ENCODE measurements at places on chromosomes 1 and 21. TPM values are rescaled to one million over a fixed set of nuclear protein-coding genes. Genes with fewer than 3 reads are reported as not detected.

The SAMSN1 gene
- total RNA-seq, result 0.58 TPM

The CFAP141 gene
- total RNA-seq, result not detected

The DDAH1 gene
- total RNA-seq, result 4.3 TPM

The A3GALT2 gene
- not detected for total RNA-seq

The OLIG2 gene
- 1.7 TPM for total RNA-seq

The RORC gene
- total RNA-seq, result 0.60 TPM

The RNU1-4 gene
- not detected for total RNA-seq

The FCRL5 gene
- total RNA-seq, result not detected

The TSPAN2 gene
- 3.7 TPM for total RNA-seq

The OXCT2 gene
- total RNA-seq, result 0.35 TPM

The ZMYND12 gene
- total RNA-seq, result not detected

The CCDC27 gene
- total RNA-seq, result not detected

The HLX gene
- 2.6 TPM for total RNA-seq

The GJA5 gene
- total RNA-seq, result 0.41 TPM

The SLAMF9 gene
- total RNA-seq, result 2.2 TPM

The OR2T29 gene
- total RNA-seq, result not detected
